ENCODE measurements at places on chromosomes 7 and 10. TPM values are rescaled to one million over a fixed set of nuclear protein-coding genes. Genes with fewer than 3 reads are reported as not detected.

The TRPV6 gene
- total RNA-seq, result 0.65 TPM

The NEUROD6 gene
- total RNA-seq, result not detected

The MKX gene
- total RNA-seq, result 1.7 TPM

The NRAP gene
- not detected for total RNA-seq

The CCDC172 gene
- not detected for total RNA-seq

The PIK3CG gene
- total RNA-seq, result 8.6 TPM

The TMEM229A gene
- total RNA-seq, result not detected

The CEP55 gene
- not detected for total RNA-seq

DNA sequence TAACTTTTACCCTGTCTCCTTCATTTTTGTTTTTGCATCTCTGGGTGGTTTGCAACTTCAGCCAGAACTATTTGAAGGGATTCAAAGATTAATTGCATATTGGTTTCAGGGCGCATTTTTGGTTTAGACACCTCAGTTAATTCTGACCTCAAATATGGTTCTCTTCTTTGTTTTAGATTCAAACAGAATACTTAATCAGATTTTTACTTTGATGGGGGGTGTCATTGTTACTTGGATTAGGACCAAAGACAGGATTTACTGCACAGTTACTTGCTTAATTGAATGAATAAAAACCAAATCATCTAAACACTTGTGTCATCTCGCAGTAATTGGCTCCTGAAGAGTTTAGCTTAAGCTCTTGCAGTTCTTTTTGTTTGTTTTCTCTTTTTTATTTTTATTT, 100.9 kb downstream of the PHTF2 start:
- DNase-seq, result no peak

DNA sequence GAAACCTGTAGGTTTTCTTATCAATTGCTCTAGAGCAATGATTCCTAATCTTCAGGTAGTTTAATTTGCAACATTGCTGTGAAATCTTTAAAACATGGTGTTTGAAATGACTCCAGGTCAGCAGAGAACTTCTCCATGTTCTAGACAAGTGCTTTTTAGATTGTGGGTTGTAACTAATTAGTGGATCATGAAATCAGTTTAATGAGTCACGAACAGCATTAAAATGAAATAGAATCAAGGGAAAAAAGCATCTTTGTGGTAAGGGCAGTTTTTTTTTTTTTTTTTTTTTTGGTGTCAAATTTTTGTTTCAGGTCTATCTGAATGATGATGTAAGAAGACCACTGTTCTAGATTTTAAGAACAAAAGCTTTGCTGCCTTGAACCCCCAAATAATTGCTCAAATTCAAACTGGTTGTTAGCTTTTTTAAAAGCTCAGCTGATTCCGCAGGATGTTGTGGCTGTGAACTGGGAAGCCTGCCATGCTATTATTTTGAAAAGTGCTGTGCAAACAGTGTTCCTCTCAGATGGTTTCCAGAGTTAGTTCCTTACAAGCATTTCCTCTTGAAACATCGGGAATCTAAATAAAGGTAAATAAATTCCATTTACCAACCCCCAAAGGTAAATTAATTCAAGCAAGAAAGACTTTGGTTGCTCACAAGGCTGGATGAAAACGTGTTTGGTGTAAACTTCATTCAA, 13.1 kb upstream of the PDK4 start:
- DNase-seq, result no peak

DNA sequence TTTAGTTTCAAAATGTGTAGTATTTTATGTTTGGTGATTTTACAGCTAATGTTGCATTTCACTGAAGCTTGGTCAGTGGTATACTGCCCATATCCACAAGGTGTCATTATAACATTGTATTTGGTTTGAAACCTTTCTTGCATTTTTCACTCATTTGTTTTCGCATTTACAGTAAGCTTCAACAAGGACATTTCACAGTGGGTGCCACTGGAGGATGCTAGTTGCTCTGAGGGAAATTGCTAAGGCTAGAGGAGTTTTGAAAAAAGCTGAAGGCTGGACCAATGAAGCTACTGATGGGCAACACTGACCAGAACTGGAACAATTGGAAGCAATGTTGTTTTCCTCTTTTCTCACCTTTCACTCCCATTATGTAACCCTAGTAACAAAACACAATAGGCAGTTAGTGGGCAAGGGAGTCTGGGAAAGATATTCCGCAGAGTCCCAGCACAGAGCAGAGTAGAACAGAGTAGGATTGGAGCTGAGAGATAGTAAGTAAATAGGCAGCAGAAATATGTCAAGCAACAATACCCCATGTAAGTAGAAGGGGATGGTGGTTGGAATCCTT, 23.6 kb upstream of the SRI start:
- no peak for DNase-seq

DNA sequence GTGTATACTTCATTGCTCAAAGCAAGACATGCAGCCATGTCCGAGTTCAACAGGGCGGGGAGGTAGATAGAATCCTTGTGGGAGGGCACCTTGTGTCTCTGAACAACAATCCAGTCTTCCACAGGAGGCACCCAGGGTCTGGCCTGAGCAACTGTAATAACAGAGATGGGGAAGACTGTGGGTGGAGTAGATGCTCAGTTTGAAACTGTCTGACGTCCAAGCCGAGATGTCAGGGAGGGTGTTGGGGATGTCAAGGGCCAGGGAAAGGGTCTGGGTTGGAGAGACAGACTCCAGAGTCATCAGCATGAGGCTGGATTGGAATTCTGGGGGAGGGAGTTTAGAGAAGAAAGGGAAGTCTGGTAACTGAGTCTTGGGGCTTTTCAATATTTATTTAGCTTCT, 88.0 kb downstream of the FANK1 start:
- no peak for DNase-seq

- DNase-seq, result no peak
Measured at GRCh38 chr10:86160890-86161585, 205.6 kb downstream of the GRID1 start.

DNA sequence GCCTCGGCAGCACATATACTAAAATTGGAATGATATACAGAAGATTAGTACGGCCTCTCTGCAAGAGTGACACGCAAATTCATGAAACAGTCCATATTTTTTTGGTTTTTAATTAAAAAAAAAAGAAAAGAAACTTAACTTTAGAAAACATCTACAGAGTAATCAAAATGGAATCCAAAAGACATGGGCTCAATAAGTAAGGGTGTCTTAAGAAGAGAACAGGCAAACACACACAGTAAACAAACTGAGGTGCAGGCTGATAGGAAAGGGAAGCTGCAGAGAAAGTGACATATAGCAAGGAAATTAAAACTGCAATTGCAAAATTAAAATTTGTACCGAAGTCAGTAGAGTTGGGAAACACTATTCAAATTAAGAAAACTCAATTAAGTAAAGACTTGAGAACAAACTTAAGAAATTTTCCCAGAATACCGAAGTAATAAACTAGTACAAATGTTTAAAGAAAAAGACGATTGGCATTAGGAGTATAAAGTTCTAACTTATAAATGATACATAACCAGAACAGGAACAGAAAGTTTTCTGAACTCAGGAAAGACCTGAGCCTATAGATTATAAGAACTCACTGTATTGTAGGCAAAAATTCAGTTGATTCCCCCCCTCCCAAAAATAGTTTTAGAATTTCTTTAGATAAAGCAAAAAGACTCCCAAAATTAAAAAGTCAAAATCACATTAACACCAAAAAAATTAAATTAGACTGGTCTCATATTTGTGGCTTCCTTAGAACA, 16.3 kb downstream of the MTPN start:
- DNase-seq, result no peak

- no peak for DNase-seq
Measured at GRCh38 chr7:100639995-100640516, 1.3 kb downstream of the TFR2 start.

GRCh38 chr7:50735333-50735732, 47.4 kb downstream of the GRB10 start:
- DNase-seq, result no peak

GRCh38 chr7:91326516-91327199, 62.4 kb downstream of the FZD1 start:
- DNase-seq, result no peak

- DNase-seq, result no peak
Measured at GRCh38 chr10:100043796-100044195, 34.0 kb upstream of the DNMBP start.

DNA sequence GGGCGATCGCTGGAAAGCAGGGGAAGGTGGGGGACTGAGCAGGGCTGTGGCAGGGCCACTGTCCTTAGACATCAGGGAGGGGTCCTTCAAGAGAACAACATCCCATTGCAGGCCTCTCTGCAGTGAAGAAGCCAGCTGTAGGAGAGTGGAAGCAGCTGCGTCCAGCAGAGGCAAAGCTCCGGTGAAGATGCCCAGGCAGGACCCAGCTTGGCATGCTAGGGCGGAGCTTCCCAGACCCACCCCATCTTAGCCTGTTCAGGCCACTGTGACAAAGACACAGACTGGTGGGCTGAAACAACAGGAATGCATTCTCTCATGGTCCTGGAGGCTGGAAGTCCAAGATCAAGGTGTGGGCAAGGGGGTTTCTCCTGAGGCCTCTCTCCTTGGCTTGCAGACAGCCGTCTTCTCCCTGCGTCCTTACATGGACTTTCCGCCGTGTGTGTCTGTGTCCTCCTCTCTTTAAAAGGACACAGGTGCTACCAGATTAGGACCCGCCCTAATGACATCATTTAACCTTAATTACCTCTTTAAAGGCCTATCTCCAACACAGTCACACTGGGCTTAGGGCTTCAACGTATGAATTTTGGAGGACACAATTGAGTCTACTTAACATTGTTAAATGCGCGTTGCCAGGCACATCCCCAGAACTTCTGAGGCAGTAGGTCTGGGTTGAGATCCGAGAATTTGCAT, 178.1 kb upstream of the GRB10 start:
- DNase-seq, result no peak

GRCh38 chr10:88389456-88389855, 193.7 kb downstream of the RNLS start:
- DNase-seq, result no peak

DNA sequence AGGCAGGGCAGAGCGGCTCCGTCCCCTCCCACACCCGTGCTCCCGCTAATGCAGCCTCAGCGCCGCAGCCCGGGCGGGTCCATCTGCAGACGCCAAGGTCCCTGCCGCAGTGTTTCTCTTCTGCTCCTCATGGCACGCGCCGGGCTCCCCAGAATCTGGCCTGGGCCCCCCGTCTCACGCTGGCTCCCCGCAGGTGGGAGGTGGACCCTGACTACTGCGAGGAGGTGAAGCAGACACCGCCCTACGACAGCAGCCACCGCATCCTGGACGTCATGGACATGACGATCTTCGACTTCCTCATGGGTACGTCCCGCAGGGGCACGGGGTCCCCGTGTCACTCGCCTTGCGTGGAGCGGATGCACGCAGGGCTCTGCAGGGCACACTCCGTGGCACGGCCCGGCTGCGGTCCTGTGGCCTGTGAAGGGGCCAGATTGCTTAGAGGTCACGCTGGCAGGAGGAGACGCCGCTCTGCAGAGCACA, 33.5 kb upstream of the FOXL3 start:
- DNase-seq, result no peak

DNA sequence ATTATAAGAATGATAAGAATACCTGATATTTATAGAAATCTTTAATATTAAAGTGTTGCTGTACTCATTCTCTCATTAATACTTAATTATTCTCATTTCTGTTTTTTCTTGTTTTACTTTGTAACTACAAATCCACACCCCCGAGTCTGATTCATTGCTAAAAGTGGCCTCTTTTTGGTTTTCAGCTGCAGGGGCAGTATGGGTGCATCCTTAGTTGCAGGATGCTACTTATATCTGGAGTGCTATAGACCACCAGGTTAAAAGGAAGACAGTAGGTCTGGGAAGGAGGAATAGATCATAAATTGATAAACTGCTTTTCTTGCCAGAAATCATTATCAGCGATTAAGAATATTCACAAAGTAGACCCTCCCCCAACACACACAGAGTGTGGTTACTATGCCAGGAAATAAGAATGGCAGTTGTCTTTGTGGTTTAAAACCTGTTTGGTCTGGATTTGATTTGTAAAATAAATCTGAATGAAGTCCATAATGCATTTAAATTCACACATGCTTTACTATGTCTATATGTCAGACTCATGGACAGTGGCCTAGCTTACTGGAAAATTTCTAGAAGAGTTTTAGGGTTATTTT, 96.5 kb downstream of the NRF1 start:
- no peak for DNase-seq

- no peak for DNase-seq
Measured at GRCh38 chr7:118758582-118758981, 534.1 kb downstream of the ANKRD7 start.

DNA sequence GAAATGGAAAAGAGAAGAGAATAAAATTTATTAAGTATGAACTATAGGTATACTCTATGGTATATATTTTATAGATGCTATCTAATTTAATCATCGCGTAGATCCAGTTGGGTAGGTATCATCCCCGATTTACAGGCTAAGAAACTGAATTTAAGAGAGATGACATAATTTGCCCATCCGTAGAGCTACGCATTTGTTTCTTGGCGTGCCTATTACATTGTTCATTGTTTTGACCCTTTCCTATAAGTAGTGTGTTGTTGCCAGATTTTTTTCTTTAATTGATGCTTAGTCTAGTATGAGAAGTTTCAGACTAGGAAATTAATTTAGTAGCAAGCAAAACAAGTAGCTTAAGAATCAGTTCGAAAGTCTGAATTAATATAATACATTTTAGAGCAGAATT, 205.7 kb upstream of the NPSR1 start:
- DNase-seq, result no peak

- no peak for DNase-seq
Measured at GRCh38 chr10:17606547-17607040, 10.6 kb downstream of the HACD1 start.

GRCh38 chr10:58094985-58095718, 172.5 kb downstream of the IPMK start:
- DNase-seq, result no peak

DNA sequence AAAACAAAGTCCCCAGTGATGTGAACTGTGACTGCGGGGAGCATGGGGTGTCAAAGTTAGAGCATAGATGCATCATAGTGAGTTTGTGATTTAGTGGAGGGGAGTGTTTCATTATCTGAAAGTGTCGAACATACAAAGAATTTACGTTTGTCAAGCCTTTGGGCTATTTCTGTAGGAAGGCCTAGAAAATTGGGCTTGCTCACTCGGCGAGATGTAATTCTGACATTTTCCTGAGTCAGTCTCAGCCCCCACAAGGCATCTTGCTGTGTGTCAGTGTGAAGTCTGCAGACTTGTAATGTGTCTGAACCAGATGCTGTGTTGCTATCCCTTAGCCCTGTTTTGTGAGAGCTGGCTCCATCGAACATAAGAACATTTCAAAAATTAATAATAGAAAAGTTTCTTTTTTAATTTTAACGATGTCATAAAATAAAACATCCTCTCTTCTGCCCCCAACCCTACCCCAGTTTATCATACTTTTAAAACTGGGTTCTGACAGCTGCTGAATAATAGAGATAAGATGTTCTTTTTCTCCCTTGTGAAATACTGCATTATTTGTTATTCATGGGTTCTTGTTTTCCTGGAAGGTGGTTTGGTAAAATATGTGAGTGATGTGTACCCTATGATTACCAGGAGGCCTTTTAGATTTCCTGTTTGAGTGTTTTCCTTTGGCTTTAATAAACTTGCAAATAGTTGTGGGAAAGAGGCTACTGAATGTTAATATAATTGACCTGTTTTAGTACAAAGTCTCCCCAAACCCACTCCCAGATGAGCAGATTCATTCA, 207.4 kb downstream of the GPR158 start:
- no peak for DNase-seq

- no peak for DNase-seq
Measured at GRCh38 chr10:490891-491571, 198.4 kb downstream of the DIP2C start.

All from omental fat pad (tissue), 4 donors.